ENCODE measurements at places on chromosomes 4 and X. TPM values are rescaled to one million over a fixed set of nuclear protein-coding genes. Genes with fewer than 3 reads are reported as not detected.
A peak's percentile ranks its signal among the peaks of the same experiment; 100 is the strongest.

RPS6KA6 gene
- total RNA-seq, result 2.2 TPM

GLOD5 gene
- total RNA-seq, result not detected

PWWP3B gene
- total RNA-seq, result 0.16 TPM

- no peak for DNase-seq
Observed at GRCh38 chrX:119374736-119375135, 24.4 kb upstream of the SLC25A43 start.

DNA sequence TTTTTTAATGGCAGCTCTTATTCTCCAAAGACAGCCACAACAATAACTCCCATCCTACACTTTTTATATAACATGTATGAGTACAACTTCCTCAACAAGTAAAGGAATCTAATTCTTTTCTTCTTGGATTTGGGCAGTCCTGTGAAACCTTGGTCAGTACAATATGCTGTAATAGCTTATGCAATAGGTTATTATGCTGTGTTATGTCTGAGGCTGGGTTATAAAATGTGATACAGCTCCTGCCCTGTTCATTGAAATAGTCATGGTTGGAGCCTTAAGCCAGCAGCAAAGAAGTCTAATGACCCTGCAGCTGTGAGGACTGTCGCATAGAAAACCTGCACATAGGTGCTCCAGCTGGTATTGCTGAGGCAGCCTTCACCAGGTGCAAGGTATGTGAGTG is 215.8 kb upstream of the RASGEF1B start:
- DNase-seq, result no peak

DNA sequence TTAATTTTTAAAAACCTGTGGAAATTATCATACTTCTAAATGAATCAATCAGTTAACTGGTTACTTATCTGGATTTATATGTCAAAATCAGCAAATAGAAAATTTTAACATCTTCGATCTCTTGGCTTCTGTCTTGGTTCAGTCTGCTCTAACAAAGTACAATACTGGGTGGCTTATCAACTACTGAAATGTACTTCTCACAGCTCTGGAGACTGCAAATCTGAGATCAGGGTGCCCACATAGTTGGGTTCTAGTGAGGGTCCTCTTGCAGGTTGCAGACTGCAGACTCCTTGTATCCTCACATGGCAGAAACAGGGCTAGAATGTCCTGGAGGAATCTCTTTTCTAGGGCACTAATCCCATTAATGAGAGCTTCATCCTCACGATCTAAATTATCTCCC is 1851.6 kb upstream of the TENM3 start:
- DNase-seq, result no peak

- DNase-seq, result no peak
Observed at GRCh38 chr4:1405254-1405635, 997 bp downstream of the NKX1-1 start.

- DNase-seq, result peak; percentile 15
Observed at GRCh38 chrX:17859609-17860178, 1.4 kb downstream of the RAI2 start.

DNA sequence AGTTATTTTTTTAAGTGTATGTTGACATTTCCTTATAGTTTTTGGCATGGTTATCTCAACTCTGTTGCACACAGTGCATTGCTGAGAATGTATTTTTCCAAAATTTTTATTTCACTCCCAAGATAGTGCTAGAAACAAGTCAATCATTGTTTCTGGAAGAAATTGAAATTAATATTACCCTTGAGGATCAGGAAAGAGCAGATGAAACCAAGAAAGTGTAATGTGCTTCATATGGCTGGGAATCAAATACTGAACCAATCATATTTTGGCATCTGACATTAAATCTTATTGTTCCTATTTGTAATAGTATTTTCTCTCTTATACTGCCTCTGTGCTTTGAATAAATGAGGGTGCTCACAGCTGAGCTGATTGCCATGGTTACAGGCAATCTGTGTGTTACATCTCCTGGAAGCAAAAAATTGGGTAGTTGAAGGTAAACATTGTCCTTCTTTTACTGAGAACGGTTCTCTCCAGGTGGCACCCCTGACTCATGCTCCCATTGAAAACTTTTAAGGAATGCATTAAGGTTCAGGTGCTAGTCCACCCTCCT is 358.2 kb upstream of the NR3C2 start:
- DNase-seq, result no peak

- DNase-seq, result no peak
Observed at GRCh38 chr4:71259911-71260331, 78.9 kb upstream of the SLC4A4 start.

- no peak for DNase-seq
Observed at GRCh38 chr4:39655876-39656275, 17.2 kb upstream of the SMIM14 start.

DNA sequence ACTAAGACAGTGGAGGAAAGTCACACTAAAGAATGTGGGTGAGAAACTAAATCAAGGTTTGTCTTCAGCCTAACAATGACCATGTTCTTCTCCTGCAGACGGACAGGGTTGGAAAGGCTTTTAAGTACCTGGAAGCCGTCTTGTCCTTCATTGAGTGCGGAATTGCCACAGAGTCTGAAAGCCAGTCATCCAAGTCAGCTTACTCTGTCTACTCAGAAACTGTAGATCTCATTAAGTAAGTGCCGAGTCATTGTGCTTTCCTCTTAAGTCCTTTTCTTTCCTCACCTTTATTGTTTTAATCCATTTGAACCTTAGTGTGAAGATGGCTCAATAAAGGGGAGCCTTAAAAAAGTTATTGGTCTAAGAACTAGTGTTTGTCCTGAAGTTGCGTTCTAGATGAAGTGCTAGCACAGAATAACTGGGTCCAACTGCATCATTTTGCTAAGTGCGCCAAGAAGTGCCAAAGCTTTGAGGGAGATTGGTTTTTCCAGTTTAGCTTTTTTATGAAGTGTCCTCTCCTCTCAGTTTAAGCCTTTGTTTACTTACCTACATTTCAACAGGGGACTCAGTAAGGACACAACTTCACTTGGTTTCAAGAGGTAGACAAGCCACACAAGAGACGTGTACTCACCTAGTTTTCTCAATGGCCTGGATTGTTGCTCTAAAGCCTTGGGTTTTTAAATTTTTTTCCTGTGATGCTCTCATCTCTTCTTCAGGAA is 89.3 kb downstream of the KLHL8 start:
- DNase-seq, result no peak

DNA sequence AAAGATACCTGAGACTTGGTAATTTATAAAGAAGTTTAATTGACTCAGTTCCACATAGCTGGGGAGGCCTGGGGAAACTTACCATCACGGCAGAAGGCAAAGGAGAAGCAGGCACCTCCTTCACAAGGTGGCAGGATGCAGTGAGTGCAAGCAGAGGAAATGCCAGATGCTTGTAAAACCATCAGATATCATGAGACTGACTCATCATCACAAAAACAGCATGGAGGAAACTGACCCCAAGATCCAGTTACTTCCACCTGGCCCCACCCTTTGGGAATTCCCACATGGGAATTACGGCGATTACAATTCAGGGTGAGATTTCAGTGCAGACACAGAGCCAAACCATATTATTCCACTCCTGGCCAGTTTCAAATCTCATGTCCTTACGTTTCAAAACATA is 514.7 kb upstream of the SPANXN1 start:
- no peak for DNase-seq

- no peak for DNase-seq
Observed at GRCh38 chr4:14091966-14092365, 464.4 kb upstream of the BOD1L1 start.

- DNase-seq, result no peak
Observed at GRCh38 chr4:17024425-17024824, 126.0 kb upstream of the LDB2 start.

DNA sequence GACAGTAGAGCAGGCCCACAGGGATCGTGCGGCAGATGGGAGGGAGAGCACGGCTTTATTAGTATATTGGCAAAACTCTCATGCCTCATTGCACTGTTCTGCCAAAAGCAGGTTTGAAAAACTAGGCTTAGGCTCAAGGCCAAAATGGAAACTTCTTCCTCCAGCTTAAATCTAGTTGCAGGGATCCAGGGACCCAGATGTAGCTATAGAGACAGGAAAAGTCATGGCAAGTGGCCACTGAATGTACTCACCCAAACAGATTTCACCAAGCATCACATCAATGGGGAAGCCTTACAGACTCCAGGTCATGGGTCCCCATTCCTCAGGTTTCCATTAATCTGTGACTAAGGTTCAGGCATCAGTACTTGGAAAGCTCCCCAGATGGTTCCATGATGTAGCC is 149.2 kb downstream of the STK32B start:
- no peak for DNase-seq

DNA sequence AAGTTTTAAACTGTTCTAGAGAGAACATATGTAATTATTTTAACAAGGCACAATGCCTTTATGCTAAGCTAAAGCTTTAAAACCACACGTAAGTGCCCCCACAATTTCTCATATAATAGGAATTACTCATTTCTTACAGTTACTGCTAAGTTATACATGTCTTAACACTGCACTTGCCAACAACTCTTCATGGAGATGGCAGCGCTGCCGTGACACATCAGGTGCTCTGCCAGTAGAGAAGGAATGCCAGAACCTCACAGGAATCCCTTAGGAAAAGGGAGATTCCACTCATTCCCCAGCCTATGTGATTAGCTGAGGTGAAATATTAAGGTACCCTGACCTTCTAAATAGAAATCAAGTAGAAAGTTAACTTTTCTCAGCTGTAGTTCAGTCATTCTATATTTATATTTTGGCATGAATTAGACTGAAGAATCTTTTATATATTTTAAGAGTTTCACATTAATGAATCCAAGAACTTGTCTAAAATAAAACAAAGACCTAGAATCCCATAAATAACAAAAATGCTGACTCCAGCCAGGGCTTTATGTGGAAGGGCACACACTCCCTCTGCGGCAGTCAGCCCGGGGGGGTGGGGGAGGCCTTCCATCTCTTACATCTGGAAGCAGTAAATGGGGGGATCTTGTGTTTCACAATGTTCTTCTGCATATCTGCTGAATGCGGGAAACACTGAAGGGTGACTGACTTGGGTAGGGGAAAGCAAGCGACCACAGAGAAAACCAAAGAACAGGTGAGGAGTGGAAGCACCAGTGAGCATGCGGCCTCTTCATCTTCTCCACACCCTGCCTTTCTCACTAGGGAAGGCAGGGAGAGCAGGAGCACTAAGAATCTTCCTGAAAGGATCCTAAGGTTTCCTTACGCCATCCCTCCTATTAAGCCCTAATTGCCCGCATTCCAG is 23.7 kb downstream of the ACSL1 start:
- no peak for DNase-seq

ZBED1 gene
- 94.3 TPM for total RNA-seq

SCML2 gene
- 1.7 TPM for total RNA-seq

Data from transverse colon (tissue), 4 donors.